ENCODE measurements at places on chromosomes 4 and X.

DNA sequence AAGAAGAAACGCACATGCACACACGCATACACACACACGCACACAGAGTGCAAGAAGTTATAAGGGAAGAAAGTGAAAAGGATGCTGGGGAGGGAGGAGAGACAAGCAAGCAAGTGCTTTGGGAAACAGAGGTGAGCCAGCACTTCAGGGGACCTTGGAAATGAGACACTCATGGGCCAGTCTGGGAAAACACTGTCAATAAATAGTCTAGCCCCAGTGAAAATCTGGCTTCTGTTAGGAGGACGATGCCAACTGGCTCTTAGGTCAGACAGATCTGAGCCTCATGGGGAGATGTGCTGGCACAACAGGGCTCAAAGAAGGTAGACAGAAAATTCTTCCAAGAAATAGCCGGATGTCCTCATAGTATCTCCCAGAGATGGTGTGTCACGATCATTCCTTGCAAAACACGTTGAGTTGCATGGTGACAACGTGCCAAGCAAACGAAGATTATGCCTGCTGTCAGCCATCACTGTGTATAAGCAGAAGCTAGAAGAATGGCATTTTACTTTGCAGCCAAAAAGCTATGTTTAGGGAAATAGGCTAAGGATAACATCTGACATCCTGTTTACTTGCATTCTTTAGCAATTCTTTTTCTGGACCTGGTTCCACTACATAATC, 557 bp upstream of the ARHGEF6 start:
- DNase-seq = no peak

DNA sequence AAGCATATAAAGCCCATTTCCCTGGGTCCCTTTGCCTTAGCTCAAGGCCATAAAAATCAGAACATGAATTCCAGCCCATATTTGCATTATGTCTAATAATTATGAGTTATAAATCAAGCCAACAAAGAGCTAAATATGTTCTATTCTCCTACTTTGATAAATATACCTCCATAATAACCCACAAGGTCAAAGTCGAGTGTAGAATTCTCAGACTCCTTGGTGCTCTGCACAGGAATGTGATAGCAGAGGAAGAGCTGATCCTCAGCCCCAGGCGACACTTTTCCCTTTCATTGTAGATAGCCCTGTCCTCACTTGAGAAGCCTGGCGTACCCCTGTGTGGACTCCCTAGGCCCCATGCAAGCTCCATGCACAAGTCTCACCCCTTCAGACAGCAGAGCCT, 85.6 kb downstream of the CASP3 start:
- DNase-seq = no peak

- DNase-seq = no peak
These were observed 204.9 kb downstream of the SMARCA1 start for GRCh38 chrX:129318375-129318774.

- DNase-seq = no peak
These were observed 4.0 kb downstream of the ING2 start for GRCh38 chr4:183508697-183509335.

- no peak for DNase-seq
These were observed 8.3 kb downstream of the SEC24B start for GRCh38 chr4:109441862-109442458.

GRCh38 chr4:78568640-78569305, 17.2 kb downstream of the ANXA3 start:
- DNase-seq = no peak

DNA sequence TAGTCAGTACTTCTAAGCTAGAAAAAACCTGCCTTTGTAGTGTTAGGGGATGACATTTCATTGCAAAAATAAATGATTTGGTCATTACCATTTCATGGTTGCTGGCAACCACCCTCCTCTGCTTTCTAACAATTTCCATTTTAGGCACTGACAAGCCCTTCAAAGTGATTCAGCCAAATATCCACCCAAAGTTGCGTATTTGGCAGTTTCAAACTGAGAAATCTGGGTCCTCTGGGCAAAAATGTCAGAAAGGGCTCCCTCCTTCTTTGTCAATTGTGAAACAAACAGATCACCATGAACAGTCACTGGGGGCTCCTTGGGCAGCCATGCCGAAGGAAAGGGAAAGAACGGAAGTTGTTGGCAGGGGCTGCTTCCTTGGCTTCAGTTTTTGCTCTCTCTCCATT, 33.0 kb downstream of the PLAC1 start:
- no peak for DNase-seq

DNA sequence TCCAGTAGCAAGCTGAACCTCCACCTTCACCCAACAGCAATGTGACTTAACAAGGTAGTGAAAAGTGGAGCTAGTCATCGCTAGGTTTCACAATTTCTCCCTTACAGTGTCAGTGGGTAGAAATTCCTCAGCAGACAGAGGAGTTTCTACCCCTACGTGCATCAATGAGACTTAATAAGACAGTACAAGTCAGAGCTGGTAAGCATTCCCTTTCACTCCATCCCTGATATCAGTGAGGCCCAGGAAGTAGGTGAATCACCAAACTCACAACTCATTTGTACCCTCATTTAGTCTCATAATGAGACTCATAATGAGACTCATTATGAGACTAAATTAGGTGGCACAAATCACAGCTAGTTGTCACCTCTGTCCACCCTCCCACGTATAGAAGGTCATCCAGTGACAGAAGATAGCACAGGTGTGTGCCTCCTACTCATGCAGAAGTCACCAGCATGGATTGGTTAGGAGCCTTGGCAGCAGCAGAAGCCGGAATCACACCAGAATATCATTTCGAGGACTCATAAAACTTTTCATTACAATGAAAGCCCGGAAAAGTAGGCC, 50.8 kb upstream of the NUDT10 start:
- DNase-seq = no peak
